ENCODE measurements at places on chromosomes 6 and 20.

DNA sequence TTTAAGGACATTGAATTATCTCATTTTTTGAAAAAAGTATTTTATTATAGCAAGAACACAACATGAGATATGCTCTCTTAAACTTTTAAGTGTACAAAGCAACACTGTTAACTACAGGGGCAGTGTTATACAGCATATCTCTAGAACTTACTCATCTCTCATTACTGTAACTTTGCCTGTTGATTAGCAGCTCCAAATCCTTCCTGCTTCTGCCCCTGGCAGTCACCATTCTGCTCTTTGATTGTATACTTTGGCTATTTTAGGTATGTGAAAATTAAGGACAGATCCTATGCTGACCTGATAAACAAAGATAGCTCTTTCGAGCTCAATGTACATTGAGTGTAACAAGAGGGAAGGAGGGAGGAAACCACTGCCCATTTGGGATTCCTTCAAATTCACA lies 1349.8 kb upstream of the GJE1 start:
- no peak for DNase-seq

DNA sequence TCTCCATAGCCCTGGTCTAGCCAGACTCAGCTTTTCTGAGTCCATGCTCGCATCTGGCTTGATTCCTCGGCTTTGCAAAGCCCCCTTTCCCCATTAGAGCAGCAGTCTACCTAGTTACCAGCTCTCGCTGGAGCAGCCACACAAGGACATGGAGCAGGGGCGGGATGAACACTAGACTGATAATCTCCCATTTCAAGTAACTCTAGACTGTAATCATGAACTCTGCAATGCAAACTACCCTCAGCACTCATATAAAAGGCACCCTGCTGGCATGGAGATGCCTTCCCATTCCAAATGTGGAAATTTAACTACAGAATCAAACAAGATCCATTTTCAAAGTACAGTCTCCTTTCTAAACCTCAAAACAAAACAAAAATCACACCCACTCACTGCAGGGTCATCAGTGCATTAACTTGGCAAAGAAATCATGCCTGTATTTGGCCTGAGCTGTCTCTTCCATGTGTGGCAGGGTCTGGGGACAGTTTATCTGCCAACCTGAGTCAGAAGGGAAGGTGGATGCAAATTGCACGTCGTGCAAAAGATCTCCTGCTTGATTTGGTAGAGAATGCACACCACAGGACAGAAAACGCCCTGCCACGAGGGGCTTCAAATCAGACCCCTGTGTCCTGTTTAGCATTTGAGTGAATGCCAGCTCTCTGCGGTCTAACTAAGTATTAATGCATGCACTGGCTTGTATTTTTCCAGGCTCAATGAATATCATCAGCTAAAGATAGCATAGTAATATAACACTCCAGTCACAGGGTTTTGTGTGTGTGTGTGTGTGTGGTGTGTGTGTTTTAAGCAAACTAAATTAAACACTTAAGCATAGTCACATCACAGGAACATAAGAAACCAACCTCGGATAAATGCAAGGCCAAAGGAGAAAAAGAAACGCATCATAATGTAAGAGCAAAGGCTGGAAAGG lies 85.3 kb downstream of the MYLK4 start:
- no peak for DNase-seq

DNA sequence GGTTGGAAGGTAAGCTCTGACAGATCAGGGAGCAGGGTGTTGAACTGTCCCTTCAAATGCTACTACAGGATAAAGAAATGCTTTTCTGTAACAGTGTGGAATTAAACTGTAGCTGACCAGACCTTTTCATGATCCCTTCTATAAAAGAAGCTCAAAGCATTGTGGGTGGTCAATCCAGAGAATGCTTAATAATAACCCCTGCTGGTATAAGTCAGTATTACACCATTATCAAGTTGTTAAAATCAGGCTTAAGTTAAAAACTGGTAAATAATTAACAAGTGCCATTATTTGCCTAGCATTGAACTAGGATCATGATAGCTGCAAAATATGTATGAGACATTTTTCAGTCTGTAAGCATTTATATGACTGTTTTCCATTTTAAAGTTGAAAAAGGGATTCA lies 468.9 kb downstream of the PKHD1 start:
- DNase-seq, result no peak

DNA sequence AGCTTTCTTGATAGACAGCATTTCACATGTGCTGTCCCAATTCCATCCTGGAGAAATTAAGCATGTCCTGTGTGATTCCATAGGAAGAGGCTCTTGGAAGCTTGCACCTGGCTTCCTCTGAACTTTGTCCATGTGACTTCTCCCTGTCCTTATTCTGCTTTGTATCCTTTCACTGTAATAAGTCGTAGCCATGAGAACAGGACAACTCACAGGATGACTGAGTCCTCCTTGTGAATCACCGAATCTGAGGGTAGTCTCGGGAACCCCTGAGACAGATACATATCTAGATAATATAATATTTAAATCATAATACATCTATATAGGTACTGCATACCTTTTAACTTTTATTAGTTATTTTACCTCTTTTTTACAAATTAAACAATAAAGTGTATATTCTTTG lies 156.7 kb upstream of the THEMIS start:
- DNase-seq, result no peak

DNA sequence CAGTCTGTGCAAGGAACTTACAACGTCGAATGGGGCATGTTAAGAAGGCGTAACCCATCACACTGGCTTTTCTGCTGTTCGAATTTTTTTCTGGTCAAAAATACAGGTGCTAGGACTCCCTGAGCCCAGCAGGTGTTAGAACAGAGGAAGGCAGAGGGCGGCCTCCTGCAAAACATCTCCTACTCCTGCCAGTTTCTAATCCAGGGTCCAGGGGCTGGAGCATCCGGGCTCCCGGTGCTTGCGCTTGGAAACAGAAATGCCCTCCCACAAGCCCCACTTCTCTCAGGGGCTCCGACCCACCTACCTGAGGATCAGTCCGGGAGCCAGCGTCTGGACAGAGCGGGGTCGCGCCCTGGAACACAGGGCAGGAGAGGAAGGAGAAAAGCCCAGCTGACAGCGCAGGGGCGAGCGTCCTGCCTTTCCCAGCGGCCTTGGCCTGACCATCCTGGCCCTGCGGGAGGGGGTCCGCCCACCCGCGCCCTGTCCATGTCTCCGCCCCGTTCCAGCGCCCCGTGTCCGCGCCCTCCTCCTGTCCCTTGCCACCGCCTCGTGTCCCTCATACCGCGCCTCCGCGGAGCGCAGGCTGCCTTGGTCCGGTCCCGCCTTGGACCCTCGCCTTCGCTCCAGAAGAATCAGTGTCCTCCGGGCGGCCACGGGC lies 14.8 kb upstream of the LPA start:
- no peak for DNase-seq

DNA sequence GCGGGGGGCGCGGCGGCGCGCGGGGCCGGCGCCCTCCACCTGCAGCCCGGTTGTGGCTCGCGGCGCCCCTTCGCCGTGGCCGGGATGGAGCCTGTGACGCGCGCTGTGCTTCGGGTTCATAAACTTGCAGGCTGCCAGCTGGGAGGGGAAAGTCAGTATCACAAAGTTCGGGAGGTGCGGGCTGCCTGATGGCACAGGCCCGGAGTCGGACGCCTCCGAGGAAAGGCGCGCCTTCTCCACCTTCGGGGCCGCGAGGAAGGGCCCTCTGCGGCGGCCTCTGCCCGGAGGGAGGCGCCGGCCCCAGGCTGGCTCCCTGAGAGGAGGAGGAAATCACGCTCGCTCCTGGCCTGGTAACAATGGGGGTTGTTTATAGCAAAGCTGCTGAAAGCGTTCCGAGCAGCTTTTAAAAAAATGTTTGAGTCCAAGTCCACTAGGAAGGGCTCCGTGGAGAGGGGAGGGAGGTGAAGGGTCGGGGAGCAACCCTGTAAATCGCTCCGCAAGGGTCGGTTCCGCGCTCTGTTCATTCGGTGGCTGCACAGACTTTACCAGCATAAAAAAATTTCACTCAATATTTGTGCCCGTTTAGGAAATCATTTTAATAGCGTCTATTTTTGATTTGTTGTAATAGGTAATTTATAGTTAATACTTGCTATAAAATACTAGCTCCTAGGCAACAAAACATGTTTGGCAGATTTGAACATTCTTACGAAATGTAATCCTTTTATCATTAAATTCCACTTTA lies 1.0 kb downstream of the AFDN start:
- DNase-seq, result peak; percentile 15

- DNase-seq, result no peak
Measured at GRCh38 chr6:111536910-111537527, 54.0 kb upstream of the REV3L start.

- no peak for DNase-seq
Measured at GRCh38 chr20:62494537-62494936, 18.7 kb upstream of the GATA5 start.

Measured in activated effector memory CD4-positive, alpha-beta T cell treated with Interleukin-2 at 50 U/mL for 16 hours (primary cell).